Globus pallidus (tissue), 1 donor: ENCODE measurements at places on chromosomes 4 and X.
A peak's percentile ranks its signal among the peaks of the same experiment; 100 is the strongest.

GRCh38 chrX:38669428-38669827, 108.1 kb downstream of the TSPAN7 start:
- no peak for DNase-seq

GRCh38 chr4:94339779-94340178, 2.9 kb downstream of the HPGDS start:
- no peak for DNase-seq

- peak; percentile 86 for DNase-seq
Observed at GRCh38 chrX:43958529-43958928, 14.7 kb downstream of the NDP start.

DNA sequence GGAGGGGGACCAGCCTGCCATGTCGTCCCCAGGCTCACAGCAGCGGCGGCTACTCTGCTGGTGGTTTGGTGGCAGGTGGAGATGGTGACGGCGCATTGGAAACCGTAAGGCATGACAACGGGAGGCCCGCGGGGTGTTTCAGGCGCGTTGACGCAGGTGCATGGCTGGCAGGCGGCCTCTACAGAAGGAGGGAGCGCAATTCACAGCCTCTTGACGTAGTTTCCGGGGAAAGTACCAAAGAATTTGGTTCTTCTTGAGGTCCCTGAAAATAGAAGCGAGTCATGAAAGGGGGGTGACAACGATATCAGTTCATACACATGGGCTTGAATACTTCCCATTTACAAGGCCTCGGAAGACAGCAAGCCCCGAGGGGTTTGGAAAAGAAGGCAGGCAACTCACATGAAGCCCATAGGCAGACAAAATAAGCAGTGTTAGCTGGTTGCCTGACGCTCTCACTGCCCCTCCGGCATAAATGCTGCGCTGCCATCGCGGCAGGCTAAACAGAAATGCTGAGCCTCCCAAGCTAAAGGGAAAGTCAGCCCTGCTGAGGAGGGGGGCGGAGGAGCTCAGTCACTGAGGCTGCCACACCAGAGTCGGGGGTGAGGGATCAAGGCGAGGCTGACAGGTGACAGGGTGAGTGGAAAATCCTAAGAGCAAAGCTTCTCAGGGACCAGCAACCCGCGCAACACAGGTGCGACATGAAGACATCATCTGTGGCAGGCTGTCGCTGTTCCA, 52.3 kb upstream of the PDLIM3 start:
- no peak for DNase-seq

DNA sequence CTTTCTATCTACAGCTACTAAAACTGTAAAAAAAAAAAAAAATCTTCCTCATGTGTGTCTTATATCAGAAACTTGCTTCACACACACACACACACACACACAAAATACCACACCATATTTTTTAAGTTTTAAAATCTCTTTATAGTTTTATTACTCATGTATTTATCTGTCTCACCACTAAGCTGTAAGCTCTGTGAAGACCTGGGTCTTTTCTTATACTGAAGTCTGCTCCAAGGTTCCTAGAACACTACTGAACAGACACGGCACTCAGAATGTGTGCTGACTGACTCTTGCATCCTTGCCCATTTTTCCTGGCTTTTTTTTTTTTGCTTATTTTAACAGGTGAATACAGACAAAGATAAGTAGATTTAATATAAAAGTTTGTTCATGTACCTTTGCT, 135.6 kb upstream of the CXXC4 start:
- no peak for DNase-seq

- no peak for DNase-seq
Observed at GRCh38 chrX:151703487-151703886, 8.2 kb downstream of the PRRG3 start.

DNA sequence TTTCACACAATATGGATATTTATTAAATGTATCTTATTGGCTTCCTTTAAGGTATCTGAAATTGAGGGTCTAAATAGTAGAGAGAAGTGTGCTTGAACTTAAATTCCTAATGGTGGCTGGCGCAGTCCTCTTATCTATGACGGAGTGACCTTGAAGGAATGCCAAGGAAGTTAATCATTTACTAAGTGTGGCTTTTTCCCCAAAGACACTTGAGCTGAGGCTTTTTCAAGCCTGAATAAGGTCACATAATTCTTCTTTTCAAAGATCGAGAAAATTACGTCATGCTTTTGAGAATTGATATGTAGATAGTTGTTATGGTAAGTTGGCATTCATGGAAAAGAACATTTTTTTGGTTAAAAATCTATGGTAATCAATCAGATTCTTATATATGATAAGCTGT, 11.7 kb upstream of the PRPS2 start:
- no peak for DNase-seq

DNA sequence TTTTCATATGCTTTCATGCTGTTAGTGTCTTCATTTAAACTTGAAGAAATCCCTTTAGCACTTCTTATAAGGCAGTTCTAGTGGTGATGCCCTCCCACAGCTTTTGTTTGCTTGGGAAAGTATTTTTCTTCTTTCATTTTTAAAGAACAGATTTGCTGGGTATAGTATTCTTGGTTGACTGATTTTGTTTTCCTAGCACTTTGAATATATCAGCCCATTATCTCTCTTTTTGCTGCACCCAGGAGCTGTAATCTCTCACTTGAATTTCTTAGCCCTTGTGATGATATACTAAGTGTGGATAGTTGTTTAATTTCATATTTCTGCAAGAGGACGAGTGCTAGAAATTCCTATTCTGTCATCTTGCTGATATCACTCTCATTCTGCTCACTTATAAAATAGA, 283.7 kb downstream of the GPAT3 start:
- DNase-seq = no peak

DNA sequence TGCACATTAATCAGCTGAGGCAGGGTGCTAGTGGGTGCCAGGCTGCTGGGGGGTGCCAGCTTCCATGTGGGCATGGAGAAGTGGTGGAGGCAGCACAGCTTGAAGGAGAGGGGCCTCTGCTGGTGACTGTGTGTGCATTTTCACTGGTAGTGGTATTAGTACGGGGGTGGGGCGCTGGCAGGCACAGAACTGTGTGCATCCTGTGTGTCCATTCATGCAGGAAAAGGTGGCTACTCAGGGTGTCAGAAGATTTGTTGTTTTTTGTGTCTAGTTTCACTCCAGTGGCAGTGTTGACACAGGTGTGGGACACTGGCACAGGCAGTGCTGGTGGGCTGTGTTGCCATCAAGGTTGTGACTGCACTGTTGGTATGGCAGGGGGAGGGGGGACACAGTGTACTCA, 1303.6 kb downstream of the FAM133A start:
- no peak for DNase-seq

DNA sequence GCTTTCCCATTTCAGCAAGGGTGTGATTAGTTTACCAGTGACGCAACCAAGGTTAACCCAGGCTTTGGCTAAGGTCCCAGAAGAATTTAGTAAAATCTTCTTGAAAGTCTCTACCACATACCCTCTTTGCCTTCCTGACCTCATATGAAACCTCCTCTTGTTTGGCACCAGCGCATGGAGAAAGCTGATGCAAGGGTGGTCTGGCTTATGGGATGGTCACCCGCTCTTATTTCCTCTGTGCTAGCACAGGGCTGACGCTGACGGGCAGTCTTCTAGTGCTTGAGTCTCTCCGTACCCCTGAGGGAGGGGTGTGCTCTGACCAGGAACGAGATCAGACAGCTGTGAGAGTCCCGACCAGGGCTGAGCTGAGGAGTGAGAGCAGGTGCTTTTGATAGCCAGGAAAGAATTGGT, 137.6 kb downstream of the TENM3 start:
- no peak for DNase-seq

DNA sequence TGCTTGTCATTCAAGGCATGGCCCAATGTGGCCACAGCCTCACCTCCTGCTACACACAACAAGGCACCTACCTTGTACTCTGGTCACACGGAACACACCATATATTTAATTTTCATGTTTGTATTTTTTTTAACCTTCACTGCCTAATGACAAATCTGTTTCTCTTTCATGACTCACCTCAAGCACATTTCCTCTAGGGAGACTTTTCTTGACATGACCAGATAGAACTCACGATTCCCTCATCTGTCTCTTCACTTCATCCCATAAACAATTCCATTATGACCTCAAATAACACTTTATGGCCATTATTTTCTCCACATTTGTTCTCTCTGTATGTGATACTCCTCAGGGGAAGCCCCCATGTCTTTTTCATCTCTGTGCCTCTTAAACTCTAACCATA, 11.1 kb downstream of the DRP2 start:
- no peak for DNase-seq

DNA sequence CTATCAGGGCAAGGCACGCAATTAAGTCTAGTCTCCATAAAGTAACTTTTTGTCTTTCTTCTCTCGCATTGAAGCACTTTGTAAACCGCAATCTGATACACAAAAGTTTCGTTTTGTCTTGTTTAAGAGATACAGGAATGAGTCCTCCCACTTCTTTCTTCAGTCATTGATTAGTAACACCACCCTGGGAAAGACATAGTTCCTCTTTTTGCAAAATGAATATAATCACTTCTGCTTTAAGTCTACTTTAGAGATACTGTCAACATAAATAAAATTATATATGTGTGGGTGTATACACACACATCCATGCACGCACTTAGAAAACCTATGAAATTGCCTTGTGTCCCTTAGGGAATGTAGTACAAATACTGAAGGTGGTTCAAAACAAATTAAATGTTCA, 11.7 kb downstream of the COQ2 start:
- no peak for DNase-seq

GRCh38 chr4:163111588-163111987, 55.1 kb downstream of the NAF1 start:
- no peak for DNase-seq

DNA sequence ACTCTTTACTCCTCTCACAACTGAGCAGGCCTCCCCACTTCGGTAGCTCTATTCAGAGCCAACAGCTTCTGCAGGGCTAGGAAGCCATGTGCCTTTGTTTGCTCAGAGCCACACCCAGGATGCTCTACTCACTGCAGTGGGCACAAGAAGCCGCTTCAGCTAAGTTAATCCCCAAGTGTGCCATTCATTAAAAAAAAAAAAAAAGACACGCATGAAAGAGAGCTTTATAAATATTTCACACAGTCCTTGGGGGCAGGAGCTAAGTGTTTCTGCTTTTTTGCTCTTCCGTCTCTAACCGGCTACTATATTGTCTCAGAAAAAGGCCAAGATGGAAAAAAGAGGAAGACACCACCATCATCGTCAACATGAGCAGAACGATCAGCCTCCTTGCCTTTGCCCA, 8.1 kb downstream of the CRMP1 start:
- DNase-seq = no peak

- DNase-seq = no peak
Observed at GRCh38 chrX:19739683-19740082, 147.7 kb downstream of the SH3KBP1 start.

DNA sequence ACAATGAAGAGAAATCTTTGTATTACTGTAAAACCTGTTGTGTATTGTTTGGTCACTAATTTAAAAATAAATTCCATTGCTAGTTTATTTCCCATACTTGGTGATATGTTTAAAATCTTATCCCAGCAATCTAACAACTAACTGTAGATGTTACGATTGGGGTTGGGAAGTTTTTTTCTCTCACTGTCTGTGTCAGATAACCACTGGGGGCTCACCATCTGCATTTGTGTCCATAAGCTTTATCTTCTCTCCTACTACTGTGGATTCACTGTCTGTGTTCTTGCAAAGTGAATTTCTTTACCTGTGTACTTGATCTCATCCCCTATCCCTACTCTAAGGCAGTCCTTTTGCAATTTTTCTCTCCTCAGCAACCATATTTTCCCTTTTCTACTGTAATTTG, 81.3 kb downstream of the STIM2 start:
- no peak for DNase-seq

GRCh38 chrX:120514236-120514635, 45.1 kb upstream of the LAMP2 start:
- no peak for DNase-seq

- no peak for DNase-seq
Observed at GRCh38 chrX:11540532-11541377, 125.0 kb downstream of the ARHGAP6 start.

- DNase-seq = no peak
Observed at GRCh38 chrX:122777766-122778165, 406.3 kb upstream of the GRIA3 start.

GRCh38 chr4:77629885-77630284, 24.3 kb downstream of the CXCL13 start:
- DNase-seq = no peak

DNA sequence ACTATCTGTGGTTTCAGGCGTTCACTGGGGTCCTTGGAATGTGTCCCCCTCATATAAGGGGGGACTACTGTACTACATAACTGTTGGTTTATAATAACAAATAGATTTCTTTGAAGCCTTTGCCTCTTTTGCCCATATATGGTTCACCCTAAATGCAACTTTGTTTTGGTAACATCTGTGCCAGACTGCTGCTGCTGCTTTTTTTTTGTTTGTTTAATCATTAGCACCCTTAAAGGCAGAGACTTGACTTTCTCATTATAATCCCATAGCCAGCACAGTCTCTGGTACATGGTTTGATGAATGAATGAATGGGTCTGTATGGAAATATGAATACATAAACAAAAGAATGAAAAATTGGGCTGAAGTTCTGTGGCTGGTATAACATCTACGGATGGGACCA, 80.2 kb upstream of the LHFPL1 start:
- no peak for DNase-seq

DNA sequence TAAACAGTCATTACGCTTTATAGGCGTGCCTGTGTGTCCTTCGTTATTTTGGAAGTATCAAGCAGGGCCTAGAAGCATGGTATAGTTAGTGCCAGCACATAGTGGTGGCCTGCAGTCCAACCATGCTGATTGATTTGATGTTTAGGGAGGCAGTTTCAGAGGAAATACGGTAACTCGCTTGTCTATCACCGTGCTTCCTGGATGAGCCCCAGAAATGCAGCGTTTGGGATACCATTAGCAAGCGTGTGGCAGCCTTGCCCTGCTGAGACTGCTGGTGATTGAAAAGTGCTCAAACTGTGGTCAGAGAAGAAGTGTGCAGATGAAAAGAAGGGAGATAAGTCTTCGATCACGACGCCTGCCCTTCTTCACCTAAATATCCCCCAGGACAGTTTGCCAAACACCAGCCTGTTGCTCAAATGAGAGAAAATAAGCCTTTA, 158.4 kb downstream of the CHIC2 start:
- DNase-seq = peak; percentile 68

DNA sequence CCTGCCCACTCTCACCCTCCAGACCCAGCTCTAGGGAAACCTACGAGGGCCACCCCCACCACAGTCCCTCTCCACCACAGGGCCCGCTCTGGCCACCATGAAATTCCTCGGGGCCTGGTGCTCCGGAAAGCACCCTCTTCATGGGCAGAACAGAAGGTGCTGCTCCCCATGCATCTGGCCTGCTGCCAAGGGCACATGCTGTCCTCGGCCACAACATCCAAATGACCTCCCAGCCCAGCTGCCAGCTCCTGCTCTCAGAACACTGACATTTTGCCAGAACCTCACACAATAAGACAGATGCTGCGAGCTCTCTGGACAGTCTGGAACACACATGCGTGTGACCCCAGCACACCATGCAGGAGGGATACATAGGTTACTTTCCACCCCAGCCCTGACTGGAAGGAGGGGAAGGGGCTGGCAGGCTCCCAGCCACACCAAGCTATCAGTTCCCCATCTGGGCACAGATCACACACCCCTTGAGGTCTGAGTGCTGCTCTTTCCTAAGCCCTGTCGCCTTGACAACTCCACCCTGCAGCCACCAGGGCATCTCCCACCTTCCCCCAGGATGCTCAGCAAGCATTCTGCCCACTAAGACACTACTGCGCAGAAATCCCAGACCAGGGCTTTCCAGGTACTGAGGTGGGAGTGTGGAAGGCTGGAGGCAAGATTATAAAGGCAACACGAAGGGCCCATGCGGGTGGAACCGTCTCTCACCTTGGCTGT, 5.8 kb downstream of the CCNQ start:
- DNase-seq = peak; percentile 65
